Activated CD4-positive, alpha-beta T cell treated with anti-CD3 and anti-CD28 coated beads, Interleukin-2, amount 10 ng/mL, durations not matched to agents 24 days and 14 days (primary cell): ENCODE measurements at places on chromosomes 12 and 14. TPM values are rescaled to one million over a fixed set of nuclear protein-coding genes. Genes with fewer than 3 reads are reported as not detected.

Gene RTL1
- total RNA-seq = not detected in 2 replicates

Gene LYZ
- total RNA-seq = not detected in 2 replicates

Gene RNF212B
- not detected in 2 replicates for total RNA-seq

Gene COL2A1
- total RNA-seq = 0.07 TPM in 1 of 2 replicates, not detected in the other

Gene HOXC9
- not detected in 2 replicates for total RNA-seq

Gene SERPINA12
- total RNA-seq = not detected in 2 replicates
